ENCODE measurements at places on chromosomes 16 and 17. TPM values are rescaled to one million over a fixed set of nuclear protein-coding genes. Genes with fewer than 3 reads are reported as not detected.

SLC6A2 gene
- total RNA-seq = 0.14 TPM

PTRH2 gene
- total RNA-seq = 101 TPM

LRRC37A gene
- 0.99 TPM for total RNA-seq

HOXB7 gene
- total RNA-seq = 31.7 TPM

NPTX1 gene
- total RNA-seq = 210 TPM

TP53TG3F gene
- total RNA-seq = 0.17 TPM

SMIM36 gene
- not detected for total RNA-seq

CCL4L2 gene
- total RNA-seq = not detected

ATAD5 gene
- total RNA-seq = 3.1 TPM

ZNF423 gene
- total RNA-seq = 0.08 TPM

CES4A gene
- total RNA-seq = 3.4 TPM

KCNJ2 gene
- total RNA-seq = 0.08 TPM

HS3ST2 gene
- not detected for total RNA-seq

MYADML2 gene
- not detected for total RNA-seq

SLFN12L gene
- total RNA-seq = not detected

BAIAP3 gene
- total RNA-seq = 1.6 TPM

DNAH2 gene
- 0.03 TPM for total RNA-seq

COPRS gene
- 175 TPM for total RNA-seq

OTOP3 gene
- total RNA-seq = not detected

SNX20 gene
- total RNA-seq = not detected

RNF135 gene
- 22.8 TPM for total RNA-seq
